ENCODE measurements at places on chromosomes 2 and 18. TPM values are rescaled to one million over a fixed set of nuclear protein-coding genes. Genes with fewer than 3 reads are reported as not detected.

- no peak for DNase-seq
- no peak overlapping the region for H3K4me3 ChIP-seq
- peaks cover 9% of the 10 kb centered on the region for H3K36me3 ChIP-seq
- H3K4me1 ChIP-seq = no peaks in the 10 kb centered on the region
- no peak overlapping the region for H3K27ac ChIP-seq
- H3K27me3 ChIP-seq = no peaks in the 10 kb centered on the region
These were observed 122.3 kb downstream of the MEMO1 start for GRCh38 chr2:31888550-31888949.

DNA sequence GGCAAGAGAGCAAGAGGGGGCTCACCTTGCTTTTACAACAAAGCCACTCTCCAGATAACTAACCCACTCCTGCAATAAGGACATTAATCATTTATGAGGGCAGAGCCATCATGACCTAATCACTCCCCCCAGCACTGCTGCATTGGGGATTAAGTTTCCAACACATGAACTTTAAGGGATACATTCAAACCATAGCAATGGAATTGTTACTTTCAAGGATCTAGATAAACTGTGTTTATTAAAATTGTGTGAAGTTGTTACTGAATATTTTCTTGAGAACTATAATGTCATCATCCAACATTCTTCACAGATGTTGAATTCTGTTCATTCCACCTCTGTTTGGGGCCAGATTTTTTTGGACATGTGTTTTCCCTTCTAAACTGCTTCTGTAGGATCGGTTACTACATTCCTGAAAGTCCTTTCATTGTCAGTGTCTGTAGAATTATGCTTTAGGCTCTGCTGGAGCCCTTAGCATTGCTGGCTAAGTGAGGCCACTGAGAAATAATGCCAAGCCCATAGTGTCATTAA is 50.4 kb downstream of the SPATS2L start:
- no peak for DNase-seq
- H3K4me1 ChIP-seq = peaks cover 35% of the 10 kb centered on the region
- no peaks in the 10 kb centered on the region for H3K27me3 ChIP-seq

Gene ERFE
- total RNA-seq = not detected

Gene CDK5R2
- not detected for total RNA-seq

Gene GTF2A1L
- total RNA-seq = 2.9 TPM
